ENCODE measurements at places on chromosomes 3 and 15.

- DNase-seq, result no peak
Observed at GRCh38 chr3:67033079-67033478, 35.0 kb downstream of the KBTBD8 start.

DNA sequence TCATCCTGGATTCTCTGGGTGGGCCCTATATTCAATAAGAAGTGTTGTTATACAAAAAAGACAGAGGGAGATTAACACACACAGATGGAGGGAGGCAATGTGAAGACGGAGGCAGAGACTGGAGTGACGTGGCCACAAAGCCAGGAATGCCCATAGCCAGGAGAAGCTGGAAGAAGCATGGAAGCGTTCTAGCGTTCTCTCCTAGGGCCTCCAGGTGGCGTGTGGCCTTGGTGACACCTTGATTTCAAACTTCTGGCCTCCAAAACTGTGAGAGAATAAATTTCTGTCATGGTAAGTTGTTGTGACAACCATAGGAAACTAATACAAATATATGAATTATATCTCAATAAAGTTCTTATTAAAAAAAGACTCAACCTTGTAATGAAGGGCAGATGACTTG, 21.3 kb downstream of the THBS1 start:
- no peak for DNase-seq

GRCh38 chr15:80106051-80106450, 46.6 kb downstream of the ZFAND6 start:
- no peak for DNase-seq

GRCh38 chr3:134428401-134428800, 54.2 kb upstream of the AMOTL2 start:
- no peak for DNase-seq

DNA sequence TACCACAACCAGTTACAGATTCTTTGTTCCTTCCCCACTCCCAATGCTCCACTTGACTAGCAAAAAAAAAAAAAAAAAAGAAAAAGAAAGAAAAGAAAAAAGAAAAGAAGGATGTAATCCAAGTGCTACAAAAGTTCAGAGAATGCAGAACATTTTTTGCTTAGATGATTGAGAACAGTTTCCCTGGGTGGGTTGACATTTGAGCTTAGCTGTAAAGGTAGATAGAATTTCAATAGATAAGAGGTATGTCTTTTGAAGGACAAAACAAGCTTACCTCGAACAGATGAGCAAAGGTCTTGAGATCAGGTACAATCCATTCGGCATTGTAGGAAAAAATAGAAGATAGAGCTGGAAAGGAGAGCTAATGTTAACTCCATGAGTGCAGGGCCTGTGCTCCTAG, 344.6 kb upstream of the NECTIN3 start:
- peak; percentile 4 for DNase-seq

DNA sequence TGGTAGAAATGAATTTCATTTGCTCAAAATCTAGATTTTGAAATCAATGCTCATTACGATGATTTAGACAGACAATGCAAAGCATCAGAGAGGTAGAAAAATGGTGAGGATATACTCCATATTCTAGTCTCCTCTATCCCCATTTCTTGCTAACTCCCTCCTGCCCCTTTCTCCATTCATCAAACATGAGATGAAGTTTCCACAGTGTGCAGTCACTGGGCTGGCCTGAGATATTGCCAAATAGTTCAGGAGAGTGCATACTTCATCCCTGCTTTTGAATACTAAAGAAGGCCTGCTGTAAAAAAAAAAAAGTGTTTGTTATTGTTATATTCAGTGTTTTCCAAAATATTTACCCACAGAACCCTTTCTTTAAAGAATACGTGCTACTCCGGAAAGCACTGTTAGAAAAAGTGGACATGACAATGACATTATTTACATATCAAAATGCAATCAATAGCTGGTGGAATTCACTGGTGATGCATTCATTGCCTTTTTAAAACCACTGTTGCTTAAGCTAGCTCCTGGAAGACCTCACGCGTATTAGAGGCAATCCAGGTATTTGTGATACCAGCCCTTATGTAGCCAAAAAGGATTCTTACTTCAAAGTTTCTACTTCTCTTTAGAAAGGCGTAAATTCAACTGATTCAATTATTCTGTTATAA, 247.6 kb upstream of the SOX2 start:
- no peak for DNase-seq

DNA sequence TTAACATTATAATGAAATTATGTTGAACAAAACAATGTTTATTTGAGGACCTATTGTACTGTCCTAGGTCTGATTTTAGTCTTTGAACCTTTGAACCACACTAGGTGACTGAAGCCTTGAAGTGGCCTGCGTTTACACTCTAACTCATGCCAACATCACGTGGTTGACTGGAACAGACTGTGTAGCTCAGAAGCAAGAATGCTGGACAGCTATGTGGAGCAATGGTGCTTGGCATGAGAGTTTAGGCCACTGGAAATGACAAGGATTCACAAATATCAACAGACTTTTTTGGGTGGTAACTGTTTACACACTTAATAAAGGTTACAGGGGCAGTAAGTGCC, 391.5 kb downstream of the RAP2B start:
- DNase-seq, result no peak

DNA sequence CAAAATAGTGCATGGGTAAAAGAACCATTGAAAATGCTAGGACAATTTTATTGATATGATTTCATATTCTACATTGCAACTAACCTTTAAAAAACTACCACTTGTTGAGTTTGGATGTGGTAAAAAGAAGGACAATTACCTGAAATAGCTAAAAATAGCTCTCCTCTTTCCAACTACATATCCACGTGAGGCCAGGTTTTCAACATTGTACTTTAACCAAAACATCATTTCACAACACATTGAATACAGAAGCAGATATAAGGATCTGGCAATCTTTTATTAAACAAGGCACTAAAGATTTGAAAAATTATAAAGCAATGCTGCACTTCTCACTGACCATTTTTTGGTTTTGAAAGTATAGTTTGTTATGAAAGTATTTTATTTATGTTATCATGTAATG, 28.1 kb upstream of the MRPL3 start:
- no peak for DNase-seq

DNA sequence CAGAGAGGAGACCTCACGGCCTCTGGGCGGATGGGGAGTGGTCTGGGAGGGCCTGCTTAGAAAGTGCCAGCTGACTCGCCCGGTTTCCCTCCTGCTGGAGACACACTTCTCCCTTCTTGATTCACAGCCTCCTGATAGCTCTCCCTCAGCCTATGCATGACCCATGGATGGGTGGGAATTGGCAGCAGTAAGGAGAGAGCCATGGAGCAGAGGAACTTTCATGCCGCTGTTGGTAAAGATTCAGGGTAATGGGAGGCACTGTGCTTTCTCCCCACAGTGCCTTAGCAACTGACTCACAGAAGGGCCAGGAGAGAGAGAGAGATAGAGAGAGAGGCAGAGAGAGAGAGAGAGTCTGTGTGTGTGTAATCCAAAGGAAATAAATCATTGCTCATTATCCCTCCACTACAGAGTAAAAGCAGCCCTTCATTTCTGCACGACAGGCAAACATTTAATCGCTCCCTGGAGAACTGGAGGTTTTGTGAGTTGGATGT, 82.8 kb downstream of the SEMA5B start:
- no peak for DNase-seq

GRCh38 chr3:60308808-60309207, 942.4 kb downstream of the FHIT start:
- peak; percentile 61 for DNase-seq

GRCh38 chr15:26615188-26615926, 157.5 kb downstream of the GABRB3 start:
- no peak for DNase-seq

GRCh38 chr3:66224220-66224619, 3.4 kb downstream of the SLC25A26 start:
- no peak for DNase-seq

DNA sequence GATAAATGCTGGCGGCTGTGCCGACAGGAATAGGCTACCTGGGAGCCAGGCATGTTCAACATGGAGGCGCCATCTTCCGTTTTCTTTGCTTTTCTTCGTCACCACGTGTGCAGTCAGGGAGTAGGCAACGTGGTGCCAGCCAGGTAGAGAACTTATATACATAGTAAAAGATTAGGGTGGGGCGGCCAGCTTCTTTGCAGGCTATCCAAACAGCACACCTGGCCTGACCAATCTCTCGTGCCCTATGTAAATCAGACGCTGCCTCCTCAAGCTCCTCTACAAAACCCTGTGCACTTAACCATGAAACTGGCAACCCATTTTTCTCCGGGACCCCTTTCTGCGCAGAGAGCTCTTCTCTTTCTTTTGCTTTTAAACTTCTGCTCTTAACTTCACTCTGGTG, 28.6 kb upstream of the OR5K4 start:
- DNase-seq, result no peak

- no peak for DNase-seq
Observed at GRCh38 chr3:68256635-68257223, 602.3 kb upstream of the SUCLG2 start.

- DNase-seq, result peak; percentile 47
Observed at GRCh38 chr3:193572426-193572908, 17.8 kb upstream of the ATP13A4 start.
